ENCODE measurements at places on chromosomes 16 and 17.

DNA sequence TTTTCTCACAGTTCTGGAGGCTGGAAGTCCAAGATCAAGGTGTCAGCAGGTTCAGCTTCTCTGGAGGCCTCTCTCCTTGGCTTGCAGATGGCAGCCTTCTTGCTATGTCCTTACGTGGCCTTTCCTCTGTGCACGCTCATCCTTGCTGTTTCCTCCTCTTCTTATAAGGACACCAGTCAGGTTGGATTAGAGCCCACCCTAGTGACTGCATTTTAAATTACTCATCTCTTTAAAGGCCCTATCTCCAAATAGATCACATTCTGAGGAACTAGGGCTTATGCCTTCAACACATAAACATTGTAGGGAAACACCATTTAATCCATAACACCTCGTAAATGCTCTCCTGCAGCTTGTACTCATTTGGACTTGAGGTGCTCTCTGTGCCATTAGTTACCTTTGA, 36.3 kb downstream of the DHRS7C start:
- DNase-seq = peak; percentile 17

- DNase-seq = peak; percentile 90
Measured at GRCh38 chr17:35244341-35245195, 1.7 kb downstream of the SLFN5 start.

DNA sequence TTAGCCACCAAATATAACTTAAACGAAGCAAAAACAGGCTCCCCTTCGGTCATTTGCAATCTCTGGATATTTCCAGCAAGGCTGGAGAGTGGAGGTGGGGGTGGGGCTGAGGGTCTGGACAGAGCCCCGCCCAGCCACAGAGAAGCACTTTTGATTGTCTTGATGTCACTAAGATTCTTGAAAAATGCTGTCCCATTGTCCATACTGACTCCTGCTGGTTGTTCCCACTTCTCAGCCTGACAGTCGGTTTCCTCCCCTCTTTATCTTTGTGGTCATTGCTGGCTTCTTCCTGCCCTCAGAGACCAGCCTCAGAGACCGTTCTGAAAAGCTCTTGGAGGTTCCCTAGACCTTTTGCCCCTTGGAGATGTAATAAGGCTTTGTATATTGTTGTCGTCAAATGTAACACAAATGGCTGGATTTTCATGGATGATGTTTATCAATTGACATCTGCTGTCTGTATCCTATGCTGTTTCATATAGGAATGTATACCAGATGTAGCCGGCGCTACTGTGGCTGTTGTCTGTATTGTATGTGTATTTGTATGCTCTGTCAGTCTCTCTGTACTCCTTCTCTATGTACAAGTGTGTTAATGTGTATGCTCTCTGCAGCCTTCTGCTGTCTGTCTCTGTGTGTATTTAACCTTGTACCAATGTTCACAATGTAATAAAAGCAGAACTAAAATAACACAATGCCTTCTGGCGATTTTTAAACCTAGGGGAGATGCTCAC, 94.8 kb upstream of the DNAH9 start:
- no peak for DNase-seq

GRCh38 chr16:48162839-48163410, 7.1 kb upstream of the ABCC12 start:
- DNase-seq = no peak

DNA sequence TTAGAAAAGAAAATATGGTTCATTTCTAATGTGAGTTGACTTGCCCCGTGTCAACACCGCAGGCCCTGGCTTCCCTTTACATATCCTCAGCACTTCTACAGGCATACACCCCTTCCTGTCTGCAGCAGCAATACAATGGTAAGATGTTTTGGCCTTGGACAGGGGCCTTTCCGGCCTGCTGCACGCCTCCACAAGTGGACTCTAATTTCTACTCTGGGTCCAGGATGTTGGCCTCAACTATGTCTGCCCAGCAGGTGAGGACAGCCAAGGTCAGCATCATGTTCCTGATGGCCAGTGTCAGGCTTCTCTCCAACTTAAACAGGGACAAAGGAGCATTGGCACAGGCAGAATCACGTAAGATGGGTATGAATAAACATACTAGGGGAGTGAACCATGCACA, 11.0 kb downstream of the C17orf67 start:
- no peak for DNase-seq

DNA sequence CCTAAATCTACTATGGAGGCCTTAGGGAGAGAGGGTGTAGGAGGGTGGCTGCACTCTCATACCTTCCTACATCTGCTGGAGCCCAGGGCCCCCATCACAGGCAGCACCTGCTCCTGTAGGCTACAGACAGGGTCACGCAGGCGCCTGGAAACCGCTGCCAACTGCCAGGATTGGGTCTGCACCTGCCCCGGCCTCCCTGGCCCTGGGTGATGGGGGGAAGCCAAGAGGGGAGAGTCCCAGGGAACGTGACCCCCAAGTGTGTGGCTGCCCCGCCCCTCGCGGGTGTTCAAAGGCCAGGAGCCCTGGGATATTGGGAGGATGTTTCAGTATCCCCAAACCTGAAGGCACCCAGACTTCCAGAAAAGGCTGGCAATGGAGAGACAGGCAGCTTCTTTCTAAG, 5.6 kb upstream of the TEX19 start:
- DNase-seq = no peak

- no peak for DNase-seq
Measured at GRCh38 chr16:30418350-30419181, 11.2 kb downstream of the ZNF771 start.

GRCh38 chr17:43224146-43224705, 4.2 kb downstream of the CCDC200 start:
- no peak for DNase-seq

GRCh38 chr16:56774016-56774680, 44.2 kb downstream of the NUP93 start:
- no peak for DNase-seq

DNA sequence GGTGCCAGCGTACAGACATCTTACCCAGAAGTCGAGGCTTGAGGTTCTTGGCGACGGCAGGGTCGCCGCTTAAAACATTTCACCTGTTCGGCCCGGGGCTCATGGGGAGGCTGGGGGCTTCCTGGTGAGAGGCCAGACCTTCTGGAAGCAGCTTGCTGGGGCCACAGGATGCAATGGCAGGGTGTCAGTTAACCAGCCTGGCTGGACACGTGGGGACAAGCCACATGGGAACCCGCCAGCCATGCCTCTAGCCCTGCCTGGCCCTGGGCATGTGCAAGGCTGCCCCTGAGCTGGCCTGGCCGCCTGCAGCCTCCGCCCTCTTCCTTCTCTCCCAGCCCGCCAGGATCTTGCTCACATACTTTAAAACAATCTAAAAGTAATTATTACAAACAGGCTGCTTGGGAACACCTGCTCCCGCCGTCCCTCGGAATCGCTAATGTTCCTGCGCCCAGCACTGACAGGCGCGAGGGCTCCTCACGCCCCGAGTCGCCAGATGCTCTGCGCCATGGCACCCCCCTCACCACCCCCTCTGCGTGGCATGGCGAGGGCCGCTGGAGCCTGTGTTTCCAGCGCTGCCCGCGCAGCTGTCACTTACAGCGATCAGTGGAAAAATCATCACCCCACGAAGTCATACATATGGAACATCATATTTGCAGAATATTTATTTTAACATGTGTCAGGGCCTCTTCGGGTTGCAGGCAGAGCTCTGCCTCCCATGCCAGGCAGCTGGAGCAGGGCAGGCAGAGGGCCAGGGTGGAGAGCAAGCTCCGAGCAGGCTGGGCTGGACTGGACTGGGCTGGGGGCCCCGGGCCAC, 188.7 kb upstream of the GSE1 start:
- DNase-seq = no peak

- no peak for DNase-seq
Measured at GRCh38 chr17:4007346-4008081, 43.3 kb upstream of the ATP2A3 start.

- no peak for DNase-seq
Measured at GRCh38 chr16:10750793-10751192, 7.2 kb downstream of the NUBP1 start.

GRCh38 chr17:9232591-9233270, 211.4 kb downstream of the NTN1 start:
- peak; percentile 53 for DNase-seq

DNA sequence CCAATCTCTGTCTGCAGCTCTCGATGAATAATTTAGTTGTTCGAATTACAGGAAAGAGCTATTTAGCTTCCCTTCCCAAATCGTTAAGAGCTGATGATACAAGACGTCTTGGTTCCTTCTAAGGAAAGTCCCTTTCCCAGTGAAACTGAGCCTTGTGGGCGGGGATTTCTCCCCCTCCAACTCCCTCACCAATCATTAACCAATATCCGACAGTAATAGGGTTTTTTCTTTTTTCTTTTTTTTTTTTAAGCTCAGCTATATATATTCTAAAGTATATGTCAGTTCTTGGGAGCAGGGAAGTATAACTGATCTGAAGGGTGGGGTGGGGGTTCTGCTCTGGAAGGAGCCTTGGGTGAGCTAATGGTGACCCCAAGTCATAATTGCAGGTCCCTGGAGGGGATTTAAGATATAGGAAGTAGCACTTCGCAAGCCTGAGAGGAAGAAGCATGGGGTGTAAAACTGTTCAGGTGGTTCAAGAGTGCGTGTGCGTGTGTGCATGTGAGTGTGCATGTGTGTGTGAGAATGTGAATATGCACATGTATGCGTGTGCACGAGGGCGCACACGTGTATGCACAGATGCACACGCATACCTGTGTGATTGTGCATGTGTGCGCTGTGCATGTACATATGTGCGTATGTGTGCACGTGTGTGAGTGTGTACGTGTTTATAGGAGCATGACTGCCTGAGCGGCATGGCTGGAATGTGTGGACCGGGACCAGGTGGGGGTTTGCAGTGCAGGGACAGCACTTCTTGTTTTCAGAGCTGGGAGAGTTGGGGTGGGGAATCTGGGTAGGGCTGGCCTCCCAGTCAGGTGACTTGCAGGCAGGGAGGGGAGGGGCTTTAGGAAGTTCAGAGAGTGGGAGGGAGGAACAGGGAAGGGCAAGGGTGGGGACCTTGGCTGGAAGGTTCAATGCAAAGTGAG, 42.7 kb downstream of the SOCS3 start:
- DNase-seq = no peak

DNA sequence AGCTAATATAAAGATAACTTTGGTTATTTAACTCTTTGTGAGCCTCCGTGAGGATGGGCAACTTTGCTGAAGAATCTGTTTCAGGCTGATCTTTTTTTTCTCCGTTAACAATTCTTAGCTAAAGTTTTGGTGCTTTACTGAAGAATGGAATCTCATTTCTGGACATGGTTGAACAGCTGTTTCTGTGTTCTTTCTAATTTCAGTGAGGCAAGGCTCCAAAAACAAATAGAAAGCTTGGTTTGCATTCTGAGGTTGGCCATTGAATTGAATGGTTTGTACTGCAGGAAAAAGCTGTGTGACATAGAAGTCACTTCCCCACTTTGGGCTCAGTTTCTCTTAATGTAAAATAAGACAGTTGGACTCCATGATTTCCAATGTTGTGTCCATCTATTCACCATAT, 22.3 kb upstream of the HLF start:
- no peak for DNase-seq

- no peak for DNase-seq
Measured at GRCh38 chr17:78348055-78348770, 11.7 kb downstream of the SOCS3 start.

DNA sequence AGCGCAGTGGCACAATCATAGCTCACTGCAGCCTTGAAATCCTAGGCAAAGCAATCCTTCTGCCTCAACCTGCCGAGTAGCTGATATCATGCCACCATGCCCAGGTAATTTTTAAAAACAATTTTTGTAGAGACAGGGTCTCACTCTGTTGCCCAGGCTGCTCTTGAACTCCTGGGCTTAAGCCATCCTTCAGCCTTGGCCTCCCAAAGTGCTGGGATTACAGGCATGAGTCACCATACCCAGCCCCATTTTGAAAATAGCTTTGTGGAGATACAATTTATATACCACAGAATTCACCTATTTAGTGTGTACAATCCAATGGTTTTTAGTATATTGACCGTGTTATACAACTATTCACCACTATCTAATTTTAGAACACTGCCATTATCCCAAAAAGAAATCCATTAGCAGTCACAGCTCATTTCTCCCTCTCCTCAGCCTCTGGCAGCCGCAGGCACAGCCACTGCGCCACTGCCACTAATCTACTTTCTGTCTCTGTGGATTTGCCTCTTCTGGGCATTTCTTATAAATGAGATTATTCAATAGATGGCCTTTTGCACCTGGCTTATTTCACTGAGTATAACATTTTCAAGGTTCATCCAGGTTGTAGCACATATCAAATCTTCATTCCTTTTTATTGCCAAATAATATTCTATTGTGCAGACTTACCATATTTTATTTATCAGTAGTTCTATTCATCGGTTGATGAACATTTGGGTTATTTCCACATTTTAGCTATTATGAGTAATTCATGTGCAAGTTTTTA, 6.5 kb downstream of the RNF157 start:
- DNase-seq = no peak

DNA sequence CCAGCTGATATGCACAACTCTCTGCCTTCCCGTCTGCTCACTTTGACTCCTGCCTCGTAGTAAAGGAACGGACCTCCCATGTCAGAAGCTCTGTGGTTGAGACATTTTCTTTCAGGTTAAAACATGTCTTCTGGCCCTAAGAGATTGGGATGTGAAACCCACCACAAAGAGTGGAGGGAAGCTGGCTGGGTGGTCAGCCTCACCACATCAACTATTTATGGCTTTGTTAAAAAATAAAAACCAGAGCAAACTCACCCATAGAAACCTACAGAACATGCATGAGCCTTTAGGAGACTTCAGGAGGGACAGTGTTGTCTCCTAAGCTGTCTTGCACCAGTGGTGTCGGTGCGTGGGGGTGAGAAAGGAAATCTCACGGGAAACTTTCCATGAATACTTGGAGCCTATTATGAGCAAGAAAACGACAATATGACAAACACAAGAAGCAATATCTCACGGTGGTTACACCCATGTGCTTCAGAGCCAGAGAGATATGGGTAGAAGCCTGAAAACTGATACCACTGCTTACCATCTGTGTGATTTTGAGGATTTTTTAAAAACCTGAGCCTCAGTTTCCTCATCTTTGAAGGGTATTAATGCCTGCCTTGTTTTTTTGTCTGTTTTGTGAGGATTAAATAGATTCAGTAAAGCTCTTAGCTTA, 61.7 kb upstream of the XYLT1 start:
- DNase-seq = no peak

GRCh38 chr16:55214412-55214811, 109.6 kb upstream of the IRX6 start:
- DNase-seq = no peak

GRCh38 chr17:76416457-76416856, 32.0 kb downstream of the SPHK1 start:
- DNase-seq = no peak

- DNase-seq = peak; percentile 50
Measured at GRCh38 chr17:49523706-49524472, 28.8 kb downstream of the NGFR start.

- no peak for DNase-seq
Measured at GRCh38 chr16:67184453-67184994, 761 bp upstream of the MATCAP1 start.

DNA sequence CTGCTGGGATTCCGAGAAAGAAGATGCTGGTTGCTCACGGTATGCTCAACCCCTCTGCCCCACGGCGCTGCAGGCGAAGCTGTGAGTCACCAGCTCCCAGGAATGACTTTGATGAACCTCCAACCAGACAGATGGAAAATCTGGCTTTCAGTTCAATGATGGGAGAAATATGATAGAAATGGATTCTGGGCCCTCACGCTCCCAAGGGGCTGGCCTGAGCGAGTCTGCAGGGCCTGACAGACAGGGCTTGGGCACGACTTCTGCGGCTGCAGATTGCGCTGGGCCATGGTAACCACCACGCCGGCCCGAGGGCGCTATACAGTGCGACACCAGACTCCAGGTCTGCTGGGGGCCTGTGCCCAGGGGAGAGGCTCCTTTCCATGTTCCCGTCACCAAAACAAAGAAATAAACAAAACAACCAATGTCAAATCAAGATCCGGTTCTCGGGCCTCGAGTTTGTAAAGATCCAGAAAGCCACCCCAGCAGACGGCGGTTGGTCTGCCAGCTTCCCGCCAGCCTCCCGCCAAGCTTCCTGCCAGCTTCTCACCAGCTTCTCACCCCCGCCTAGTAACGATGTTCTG, 11.1 kb upstream of the ABR start:
- DNase-seq = peak; percentile 93

All from RPMI7951 (cell line).